Cortex of kidney (tissue), 1 donor: ENCODE measurements at places on chromosomes 1 and 21.

DNA sequence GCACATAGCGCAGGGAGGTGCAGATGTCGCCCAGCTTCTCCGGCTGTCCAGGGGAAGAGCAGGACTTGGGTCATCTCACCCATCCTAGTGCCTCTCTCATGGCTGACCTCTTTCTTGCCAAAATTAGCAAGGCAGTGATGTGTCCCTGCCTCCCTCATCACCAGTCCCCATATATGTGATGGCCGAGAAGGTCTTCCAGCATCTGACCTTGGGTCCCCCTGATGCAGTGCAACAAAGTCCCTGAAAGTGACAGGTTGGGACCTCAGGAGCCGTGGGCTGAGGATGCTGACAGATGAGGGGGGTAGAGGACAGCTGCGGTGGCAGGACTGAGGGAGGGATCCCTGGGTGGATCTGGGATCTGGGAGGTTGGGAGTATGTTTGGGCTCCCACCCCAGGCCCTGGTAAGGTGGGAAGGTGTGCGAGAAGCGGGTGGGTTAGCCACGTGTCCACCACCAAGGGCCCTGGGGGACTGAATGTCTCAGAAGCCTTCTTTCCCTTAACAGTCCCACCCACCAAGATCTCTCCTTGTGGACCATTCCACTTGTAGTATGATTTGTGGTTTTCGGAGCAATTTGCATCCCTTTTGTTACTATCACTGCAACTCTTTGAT is 109.7 kb downstream of the SYT2 start:
- no peak for DNase-seq

DNA sequence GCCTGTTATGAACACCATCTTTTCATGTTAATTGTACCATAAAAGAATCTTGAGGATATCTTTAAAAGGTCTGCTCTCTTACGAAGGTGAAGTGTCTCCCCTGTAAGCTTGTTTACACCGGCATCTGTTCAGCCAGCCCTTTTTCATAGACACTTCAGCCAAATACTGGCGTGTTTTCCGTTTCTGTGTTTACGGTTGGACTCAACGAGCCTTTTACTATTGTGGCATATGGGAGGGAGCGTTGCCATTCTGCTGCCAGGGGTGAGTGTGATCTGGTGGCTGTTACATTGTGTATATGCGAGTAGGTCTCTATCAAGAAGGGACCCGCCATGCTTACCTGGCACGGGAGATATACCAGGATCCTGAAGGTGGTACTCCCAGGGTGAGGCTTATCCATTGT is 433.8 kb downstream of the CAMTA1 start:
- no peak for DNase-seq

GRCh38 chr1:243495442-243496186 is 239.8 kb downstream of the SDCCAG8 start:
- no peak for DNase-seq

DNA sequence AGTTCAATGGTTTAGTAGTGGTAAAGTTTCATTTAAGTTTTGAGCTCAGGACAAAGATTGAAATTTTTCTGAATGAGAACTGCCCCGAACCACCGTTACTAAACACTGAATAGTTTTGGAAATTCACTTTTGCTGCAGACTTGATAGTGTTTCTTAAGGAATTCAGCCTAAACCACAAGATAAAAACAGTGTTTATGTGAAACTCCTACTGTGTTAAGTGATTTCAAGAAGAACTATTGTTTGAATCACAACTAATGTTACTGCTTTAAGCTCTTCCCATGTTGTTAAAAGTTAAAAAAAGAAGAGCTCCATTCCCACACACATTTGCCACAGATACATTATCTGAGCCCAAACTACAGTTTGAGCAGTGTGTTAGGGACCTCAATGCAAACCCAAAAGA is 159.2 kb downstream of the DYRK1A start:
- DNase-seq = no peak

DNA sequence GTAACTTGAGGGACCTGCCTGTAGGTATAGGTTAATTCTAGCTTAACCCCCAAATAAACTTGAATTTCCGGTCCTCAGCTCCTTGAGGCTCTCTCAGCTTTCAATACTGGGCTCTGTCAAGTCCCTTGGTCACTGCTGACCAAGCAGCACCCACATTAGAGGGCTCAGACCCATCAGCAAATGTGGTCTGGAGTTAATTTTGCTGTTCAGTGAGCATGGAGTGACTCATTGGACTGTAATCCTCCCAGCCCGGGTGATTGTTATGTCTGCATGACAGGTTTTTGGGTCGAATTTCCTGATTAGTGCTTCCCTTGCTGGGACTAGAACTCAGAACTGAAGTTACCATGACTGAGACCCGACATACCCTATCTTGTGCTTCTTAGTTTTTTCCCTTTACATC is 130.6 kb downstream of the URB2 start:
- no peak for DNase-seq

- DNase-seq = no peak
Observed at GRCh38 chr21:33207449-33208149, 22.1 kb upstream of the IFNAR2 start.

GRCh38 chr1:88401313-88401712 is 282.8 kb upstream of the PKN2 start:
- DNase-seq = no peak

DNA sequence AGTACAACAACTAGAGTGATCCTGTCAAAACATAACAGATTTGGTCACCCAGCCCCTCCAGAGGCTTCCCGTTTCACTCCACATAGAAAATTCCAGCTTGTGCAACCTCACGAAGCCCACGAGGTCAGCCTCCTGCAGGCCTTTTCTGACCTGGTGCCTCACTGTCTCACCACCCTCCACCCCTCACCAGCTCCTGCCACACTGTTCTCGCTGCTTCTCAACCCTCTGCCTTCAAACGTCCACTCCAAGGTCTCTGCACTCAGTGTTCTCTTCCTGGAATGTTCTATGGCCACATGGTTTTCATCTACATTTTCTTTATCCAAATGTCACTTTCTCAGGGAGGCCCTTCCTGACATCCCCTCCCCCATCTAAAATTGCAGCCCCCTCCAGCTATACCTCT is 178.9 kb downstream of the DHRS3 start:
- no peak for DNase-seq

DNA sequence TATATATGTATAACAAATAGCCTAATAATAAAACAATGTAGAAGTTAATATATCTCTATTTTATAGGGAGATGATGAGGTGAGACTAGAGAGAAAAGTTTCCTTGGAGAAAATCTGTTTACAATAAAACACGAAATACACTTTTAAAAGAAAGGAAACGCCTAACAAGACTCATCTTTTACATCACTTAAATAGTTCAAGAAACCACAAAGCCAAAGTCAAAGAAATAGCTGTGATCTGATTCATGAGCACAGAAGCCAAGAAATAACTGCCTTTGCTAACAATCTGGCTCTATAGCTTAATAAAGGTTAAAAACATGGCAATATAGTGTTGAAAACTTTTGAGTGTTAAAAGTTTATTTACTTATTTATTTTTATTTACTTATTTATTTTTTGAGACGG is 61.5 kb downstream of the TOR3A start:
- DNase-seq = no peak

DNA sequence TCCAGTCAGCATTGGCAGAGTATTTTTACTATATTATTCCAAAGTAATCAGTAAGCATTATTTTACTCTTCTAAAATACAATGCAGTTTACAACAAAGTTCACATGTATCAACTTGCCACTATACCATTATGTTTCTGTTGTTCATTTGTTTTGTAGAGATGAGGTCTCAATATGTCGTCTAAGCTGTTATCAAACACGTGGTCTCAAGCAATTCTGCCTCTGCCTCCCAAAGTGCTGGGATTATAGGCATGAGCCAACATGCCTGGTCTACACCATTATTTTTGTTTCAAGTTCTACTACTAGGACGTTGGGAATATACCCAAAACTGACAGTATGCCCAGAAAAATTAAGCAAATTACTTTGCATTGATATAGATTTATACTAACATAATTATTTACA is 19.8 kb downstream of the FAF1 start:
- no peak for DNase-seq

DNA sequence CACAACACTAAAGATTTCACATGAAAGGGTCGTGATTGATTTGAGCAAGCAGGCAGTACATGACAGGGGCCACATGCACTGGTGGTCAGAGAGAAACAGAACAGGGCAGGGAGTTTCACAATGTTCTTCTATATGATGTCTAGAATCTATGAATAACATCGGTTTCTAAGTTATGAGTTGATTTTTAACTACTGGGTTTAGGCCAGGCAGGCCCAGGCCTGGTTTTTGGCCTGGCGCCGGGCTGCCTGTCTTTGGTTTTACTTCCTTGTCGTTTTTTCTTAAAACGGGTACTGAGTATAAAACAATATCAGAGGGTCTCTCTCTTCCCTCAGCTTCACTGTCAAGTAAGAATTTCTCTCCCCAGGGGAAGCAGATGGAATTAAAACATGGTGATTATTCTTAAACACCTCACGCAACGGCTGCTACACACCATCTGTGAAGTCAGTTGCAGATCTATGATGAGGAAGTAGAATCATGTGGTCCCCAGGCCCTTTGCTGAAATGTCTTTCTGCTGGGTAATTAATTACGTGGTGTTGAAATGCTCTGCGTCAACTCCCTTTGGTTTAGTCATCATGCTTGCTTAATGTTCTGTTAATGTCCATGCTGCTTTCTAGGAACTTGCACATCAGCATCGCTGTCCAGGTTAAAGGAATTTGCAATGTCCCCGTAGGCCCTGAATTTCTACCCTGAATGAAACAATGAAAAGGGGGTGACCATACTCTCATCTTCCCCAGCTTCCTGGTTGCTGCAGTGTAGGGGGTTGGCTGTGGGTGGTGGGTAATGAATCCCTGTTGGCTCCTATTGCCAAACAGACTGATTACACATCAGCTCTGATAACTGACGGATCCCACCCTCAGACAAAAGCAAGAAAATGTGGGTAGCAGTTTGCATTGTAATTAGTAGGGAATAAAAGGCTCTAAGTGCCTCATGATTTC is 70.3 kb downstream of the SERINC2 start:
- no peak for DNase-seq

DNA sequence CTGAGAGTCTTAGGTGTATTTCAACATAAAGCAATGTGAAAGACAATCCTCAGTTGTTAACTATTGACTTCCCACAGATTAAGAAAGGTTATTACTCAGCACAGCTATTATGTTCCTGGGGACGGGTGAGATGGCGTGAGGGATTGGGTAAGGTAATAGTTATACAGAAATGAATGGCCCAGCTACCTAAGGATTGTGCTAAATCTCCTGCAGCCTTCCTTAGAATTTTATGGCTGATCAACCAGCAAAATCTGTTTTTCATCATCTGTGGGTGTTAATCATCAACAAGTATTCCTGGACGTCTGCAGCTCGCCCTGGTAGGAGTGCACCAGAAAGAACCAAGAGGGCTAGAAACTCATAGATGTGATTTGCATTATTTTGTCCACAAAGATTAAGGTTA is 146.0 kb upstream of the IVNS1ABP start:
- DNase-seq = no peak

GRCh38 chr1:200903793-200904192 is 9.1 kb downstream of the INAVA start:
- no peak for DNase-seq

GRCh38 chr1:66298464-66298863 is 235.5 kb upstream of the SGIP1 start:
- no peak for DNase-seq

DNA sequence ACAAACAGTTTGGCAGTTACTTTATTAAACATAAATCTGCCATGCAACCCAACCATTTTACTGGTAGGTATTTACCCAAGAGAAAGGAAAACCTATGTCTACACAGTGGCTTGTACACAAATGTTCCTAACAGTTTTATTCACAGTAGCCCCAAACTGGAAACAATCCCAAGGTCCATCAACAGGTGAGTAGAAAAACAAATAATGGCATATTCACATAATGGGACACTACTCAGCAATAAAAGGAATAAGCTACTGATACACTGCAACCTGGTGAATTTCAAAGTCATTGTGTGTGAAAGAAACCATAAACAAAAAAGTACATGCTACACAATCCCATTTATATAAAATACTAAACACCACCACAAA is 12.7 kb downstream of the KYAT3 start:
- DNase-seq = no peak

DNA sequence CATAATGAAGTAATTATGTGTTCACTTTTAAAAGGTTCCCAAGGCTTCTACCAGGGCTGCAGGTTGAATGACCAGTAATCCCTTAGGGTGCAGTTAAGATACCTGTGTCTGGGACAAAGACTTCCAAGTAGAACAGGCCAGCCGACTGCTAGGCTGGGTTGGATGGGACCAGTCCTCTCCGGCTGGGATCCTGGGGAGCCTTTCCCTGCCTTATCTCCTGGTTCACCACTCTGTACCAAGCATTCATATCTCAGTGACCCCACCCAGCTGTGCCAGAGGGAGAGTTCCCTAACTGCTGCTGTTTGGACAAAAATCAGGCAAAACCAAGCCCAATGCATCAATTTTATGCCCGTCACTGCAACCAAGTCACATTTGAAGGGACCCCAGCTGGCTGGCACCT is 116.2 kb upstream of the ATP1A1 start:
- no peak for DNase-seq

DNA sequence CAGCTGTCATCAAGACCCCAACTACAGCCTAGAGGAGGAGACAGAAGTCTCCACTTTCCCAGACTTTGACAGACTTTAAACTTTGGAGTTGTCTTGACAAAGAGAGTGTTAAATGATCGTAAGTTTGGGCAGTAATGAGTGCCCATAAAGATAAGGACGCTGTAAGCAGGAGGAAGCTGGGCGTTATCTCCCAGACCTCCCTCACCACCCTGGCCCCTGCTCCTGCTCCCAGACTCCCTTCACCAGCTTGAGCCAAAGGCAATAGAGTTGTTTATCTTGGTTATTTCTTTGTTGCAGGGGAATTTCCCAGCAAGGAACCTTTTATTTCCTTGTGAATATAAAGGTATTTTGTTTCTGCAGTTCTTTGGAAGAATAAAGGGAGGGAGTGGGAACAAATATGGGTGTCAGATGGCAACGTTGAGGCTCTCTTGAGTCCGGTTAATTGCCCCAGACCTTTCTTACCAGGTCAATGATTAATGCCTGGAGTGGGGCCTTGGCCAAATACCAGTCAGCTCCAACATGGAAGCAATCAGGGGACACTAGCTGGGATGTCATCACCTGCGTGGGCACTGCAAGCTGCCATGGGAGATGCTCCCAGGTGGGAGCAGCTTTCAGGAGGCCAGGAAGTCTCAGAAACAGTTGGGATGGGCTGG is 4.4 kb downstream of the PIGR start:
- no peak for DNase-seq
